ENCODE measurements at places on chromosomes 16 and 17.

DNA sequence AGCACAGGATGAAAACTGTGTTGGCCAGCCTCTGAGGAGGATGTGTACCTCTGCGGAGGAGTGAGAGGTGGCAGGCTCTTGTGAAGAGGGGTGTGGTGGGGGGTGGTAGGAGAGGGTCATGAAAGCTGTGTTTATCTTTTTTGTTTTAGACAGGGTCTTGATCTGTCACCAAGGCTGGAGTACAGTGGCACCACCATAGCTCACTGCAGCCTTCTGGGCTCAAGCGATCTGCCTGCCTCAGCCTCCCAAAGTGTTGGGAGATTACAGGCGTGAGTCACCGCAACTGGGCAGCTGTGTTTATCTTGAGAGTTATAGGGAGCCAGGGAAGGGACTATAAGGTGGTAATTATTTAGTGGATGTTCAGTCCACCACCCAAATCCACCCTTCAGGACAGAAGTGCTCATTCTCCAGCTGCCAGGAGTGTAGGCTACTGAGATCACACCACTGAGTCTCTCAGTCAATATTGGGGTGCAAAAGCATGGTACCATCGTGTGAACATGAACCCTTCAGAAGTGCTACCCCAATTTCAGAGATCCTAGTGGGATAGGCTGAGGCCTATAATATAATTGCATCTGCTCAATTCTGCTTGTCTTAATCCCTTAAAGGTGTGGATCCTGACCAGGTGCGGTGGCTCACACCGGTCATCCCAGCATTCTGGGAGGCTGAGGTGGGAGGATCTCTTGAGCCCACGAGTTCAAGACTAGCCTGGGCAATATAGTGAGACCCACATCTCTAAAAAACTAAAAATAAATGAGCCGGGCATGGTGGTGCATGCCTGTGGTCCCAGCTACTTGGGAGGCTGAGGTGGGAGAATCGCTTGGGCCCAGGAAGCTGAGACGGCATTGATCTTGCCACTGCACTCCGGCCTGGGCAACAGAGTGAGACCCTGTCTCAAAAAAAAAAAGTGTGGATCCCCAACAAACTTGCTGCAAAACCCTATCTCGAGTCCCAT is 788 bp upstream of the EXOC3L1 start:
- DNase-seq: no peak

- no peak for DNase-seq
These were observed 35.8 kb downstream of the N4BP1 start for GRCh38 chr16:48574140-48574539.

GRCh38 chr16:80519189-80519588 is 21.6 kb upstream of the DYNLRB2 start:
- no peak for DNase-seq

- DNase-seq: no peak
These were observed 6.5 kb downstream of the NFATC3 start for GRCh38 chr16:68091380-68092261.

DNA sequence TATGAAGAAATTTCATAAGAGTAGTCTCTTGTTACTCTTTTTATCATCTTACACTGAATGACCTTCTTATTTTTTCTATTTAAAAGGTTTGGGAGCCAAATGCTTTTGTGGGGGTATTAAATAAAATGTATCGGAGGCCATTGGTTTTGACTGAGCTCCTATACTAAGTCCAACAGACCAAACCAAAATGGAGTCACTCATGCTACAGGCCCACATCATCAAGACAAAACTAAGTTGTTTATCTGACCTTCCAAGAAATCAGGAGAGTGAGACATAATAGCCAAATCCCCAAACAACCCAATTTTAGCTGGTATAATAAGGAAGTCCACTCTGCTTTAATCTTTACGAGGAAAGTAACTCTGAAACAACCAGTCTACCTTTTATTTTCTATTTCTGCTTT is 48.1 kb upstream of the ALOX12 start:
- DNase-seq: no peak

All from T-helper 1 cell (primary cell).